Tongue (tissue), 3 donors: ENCODE measurements at places on chromosomes 5 and 9. TPM values are rescaled to one million over a fixed set of nuclear protein-coding genes. Genes with fewer than 3 reads are reported as not detected.

DNA sequence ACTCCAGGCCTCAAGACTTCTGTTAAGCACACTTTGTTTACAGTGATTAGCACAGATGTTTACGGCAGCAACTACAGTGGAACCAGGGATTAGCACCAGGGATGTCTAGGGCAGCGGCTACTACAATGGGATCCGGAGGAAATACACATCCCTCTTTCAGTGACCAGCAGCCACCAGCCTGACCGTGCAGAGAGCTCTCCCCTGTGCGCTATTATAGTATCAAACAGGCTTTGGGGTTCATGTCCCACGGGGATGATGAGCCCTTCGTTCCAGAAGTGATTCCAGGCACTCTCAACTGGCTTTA is 21.5 kb downstream of the GFPT2 start:
- no peak for DNase-seq

DNA sequence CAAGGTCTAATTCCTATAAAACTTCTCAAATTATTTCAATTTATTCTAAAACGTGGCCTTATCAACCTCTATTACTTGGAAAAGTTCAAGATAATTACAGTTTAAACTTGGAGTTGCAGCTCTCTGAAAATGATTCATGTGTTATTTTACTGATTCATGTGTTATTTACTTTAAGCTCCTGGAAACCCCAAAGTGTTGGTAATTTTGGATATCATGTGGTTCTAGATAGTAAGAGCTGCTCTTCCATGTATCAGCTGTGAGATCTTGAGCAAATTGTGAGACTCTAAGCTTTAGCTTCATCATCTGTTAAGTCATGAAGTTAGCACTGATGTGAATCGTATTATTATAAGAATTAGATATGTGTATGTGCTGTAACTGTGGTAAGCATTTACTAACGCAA is 749.2 kb downstream of the TLE4 start:
- peak; percentile 32 for DNase-seq

- DNase-seq, result peak; percentile 19
These were observed 103.3 kb upstream of the BOD1 start for GRCh38 chr5:173719731-173720082.

DNA sequence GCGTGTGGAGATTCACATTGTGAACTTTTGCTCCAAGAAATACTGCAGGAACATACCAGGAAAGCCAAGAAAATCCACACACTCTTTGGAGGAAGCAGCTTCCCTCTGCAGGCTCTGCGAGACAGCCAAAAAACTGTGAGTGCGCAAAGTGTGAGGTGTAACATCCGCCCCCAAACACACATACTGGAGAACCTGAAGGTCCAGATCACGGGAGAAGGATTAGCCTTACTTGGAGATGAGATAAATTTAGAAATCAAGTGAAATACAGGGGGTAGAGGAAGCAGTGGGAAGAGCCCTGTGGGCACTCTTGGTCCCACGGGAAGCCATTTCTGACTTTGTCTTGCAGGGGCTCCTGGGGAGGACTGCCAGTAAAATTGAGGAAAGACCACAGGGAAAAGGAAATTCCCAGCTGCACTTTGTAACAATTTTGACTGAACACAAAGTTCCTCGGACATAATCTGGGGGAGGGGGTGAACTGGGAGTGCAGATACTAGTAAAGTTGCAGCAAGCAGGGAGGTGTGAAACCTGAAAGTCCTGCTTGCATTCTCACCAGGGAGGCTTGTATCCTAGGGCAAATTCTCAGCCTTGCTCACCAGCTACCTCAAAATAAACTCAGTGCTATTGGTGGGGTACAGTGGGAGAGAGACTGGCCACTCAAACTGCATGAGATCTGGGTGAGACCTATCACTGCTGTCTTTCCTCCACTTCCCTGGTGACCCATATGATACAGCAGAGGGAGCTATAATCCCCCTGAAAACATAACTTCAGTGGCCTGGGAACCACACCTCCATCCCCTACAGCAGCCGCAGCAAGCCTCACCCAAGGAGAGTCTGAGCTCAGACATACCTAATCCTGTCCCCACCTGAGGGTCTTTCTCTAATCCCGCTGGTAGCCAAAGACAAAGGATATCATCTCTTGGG is 109.1 kb downstream of the ALDH1A1 start:
- peak; percentile 22 for DNase-seq

SLC6A7 gene
- not detected for total RNA-seq

FAM200C gene
- 17.0 TPM for total RNA-seq

GABRA1 gene
- total RNA-seq, result not detected

SUSD3 gene
- 3.7 TPM for total RNA-seq

PITX1 gene
- 93.7 TPM for total RNA-seq
